ENCODE measurements at places on chromosomes 3 and 15.

- DNase-seq = no peak
Measured at GRCh38 chr3:1117843-1118473, 25.1 kb downstream of the CNTN6 start.

GRCh38 chr3:113243846-113244245, 32.5 kb downstream of the BOC start:
- no peak for DNase-seq

GRCh38 chr3:194079702-194080172, 56.2 kb upstream of the HES1 start:
- no peak for DNase-seq

GRCh38 chr3:124992041-124992440, 57.5 kb upstream of the MUC13 start:
- no peak for DNase-seq
